ENCODE measurements at places on chromosomes 6 and 20.

DNA sequence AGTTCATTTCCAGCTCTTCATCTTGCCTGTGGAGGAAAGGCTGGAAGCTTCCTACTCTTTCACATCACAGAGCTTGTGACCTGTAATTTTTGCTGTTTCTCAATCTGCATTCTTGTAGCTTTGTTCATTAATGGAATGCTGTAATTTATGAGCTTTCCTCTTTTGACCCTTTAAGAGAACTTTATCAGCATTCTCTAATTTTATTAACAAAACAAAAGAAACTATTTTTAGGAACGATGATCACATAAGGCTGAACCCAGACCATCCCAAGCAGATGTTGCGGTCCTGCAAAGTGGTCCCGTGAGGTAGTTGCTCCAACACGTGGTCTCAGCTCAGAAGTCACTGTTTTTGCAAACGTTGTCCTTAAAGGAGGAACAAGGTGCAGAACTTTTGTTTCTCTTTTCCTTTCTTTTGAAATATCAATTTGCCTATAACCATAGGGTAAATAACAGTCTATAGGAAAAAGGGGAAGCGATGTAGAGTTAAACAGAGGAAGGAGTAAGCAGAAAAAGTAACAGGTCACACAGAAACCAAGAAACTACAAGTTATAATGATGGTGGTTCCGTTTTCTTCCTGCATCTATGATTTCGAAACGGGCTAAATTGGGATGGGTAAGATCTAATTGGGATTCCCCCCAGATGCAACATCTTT lies 121.3 kb upstream of the PHACTR1 start:
- no peak for DNase-seq

DNA sequence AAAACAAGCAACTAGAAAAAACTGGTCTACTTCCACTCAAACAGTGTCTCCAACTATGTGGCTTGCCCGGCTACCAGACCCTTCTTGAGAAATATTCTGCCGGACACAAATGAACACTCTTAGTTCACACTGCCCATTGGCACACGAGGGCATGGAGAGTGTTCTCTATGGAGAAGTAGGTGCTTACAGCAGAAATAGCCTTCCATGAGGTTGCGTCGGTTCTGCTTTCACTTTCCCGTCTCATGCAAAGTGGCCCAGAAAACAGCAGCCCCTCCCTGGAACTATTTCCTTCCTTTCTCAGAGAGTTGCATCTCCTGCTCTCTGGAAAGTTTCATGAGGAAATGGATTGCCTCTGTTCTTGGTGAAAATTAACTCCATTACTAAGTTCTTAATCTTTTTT lies 9.5 kb upstream of the HLA-DOA start:
- DNase-seq = peak; percentile 60

GRCh38 chr6:18276610-18277236 lies 12.4 kb upstream of the DEK start:
- no peak for DNase-seq

DNA sequence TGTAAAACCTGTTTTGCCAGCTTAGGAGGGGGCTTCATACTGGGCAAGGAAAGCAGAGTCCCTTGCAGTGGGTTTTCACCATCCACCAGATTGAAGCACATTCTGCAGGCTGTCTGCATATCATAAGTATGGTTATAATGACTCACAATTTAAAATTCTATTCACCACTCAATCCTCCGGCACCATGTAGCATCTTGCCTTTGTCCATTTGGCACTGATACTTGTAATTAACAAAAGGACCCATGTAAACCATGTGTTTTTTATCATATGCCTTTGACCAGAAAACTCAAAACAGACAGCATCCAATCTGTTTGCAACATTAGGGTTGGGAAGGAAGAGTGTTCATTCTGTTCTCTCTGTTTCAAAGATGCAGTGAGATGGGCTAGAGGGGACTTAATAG lies 3.0 kb downstream of the CD83 start:
- DNase-seq = no peak

DNA sequence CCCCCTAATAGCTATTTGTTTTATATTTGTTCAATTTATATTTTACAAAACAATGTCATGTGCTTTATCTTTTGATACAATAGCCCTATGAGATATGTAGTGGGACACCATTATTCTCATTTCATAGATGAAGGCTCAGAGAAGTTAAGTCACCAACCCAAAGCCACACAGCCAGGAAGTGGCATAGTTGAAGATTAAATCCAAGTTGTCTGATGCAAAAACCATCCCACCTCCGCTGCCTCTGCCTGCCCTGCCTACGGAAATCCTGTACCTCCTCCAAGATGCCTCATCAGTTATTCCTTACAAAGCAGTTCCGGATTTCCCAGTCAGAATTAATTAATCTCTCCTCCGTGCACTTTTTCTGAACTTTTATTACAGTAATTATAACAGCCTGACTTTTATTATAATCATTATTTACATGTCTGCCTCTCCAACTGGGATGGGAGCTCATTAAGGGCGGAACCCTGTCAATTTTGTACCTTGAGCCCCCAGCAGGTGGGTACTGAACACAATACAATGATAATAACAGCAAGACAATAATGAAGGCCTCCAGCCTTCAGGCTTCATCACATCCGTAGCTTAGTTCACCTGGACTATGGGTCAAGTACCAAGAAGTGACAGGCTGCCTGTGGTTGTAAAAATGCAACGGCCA lies 54.7 kb downstream of the LRFN2 start:
- DNase-seq = no peak

DNA sequence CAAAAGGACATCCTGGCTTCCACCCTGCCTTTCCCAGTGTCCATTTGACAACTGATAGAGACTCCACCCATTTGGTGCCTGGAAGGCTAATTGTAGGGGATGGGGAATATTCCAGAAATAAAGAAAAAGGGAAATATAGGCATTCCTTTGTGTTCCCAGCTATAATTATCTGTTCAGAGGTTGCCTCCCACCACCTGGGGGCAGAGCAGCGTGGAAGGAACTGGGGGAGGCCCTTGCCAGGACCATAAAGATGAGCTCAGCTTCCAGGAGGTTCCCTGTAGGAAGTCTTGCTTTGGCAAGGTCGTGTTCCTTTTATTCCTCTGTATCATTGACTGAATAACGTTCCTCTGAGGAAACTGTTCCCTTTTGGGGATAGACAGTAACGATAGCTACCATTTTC lies 214.7 kb downstream of the TFAP2C start:
- no peak for DNase-seq

DNA sequence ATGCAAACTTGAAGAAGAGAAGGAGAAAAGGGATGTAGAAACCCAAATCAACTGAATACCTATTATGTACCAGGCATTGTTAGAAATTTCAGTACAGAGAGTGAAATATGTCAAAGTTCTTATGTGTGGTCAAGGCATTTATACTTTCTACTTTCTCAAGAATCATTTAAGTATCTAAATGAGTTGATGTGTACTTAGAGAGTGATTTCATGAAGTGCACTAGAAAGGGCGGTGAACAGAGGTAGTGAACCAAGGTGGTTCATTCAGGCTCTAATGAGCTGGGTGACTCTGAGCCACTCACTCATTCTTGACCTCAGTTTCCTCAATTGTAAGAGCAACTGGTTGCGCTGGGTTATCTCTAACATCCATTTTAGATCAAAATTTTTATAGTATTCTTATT lies 3.3 kb downstream of the PDE7B start:
- DNase-seq = no peak

DNA sequence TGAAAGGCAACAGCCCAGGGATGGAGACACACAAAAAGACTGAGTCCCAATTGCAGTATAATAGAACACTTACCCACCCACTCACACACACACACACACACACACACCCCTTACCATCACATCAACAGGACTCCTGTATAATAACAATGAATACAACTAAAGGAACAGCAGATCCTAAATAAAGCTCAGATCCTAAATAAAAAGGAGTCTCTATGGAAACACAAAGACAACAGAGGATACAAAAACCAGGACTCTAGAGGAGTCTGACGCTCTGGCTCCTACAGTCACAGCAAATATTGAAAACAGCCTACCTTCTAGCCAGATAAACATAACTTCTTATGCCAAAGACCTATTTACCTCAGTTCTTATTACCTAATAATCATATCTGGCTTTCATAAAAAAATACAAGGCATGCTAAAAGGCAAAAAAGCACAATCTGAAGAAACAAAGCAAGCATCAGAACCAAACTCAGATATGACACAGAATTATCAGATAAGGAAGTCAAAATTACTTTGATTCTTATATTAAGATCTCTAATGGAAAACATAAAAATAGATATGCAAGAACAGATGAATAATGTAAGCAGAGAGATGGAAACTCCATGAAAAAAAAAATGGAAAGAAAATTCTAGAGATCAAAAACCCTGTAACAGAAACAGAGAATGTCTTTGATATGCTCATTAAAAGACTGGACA lies 134.9 kb downstream of the MMUT start:
- DNase-seq = no peak

DNA sequence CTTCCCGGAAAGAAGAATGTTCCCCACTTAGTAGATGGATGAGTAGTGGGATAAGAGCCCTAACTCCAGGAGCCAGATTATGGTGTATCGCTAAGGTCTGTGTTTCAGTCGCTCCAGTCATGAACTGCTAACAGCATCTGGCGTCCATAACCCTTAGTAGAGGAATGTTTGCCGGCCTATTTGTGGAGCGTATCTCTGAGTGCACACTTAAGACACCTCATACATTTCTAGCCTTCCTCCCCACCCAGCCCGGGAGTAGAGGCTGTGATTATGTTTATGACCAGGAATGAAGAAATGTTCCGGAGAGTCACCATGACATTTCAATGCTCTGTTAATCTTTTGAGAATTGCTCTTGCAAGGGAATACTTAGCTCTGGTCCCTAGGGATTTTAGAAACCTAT lies 251.1 kb upstream of the SOX4 start:
- DNase-seq = no peak

GRCh38 chr6:163958646-163959045 lies 544.1 kb downstream of the QKI start:
- DNase-seq = no peak

GRCh38 chr20:23117738-23118137 lies 31.6 kb upstream of the CD93 start:
- DNase-seq = no peak

DNA sequence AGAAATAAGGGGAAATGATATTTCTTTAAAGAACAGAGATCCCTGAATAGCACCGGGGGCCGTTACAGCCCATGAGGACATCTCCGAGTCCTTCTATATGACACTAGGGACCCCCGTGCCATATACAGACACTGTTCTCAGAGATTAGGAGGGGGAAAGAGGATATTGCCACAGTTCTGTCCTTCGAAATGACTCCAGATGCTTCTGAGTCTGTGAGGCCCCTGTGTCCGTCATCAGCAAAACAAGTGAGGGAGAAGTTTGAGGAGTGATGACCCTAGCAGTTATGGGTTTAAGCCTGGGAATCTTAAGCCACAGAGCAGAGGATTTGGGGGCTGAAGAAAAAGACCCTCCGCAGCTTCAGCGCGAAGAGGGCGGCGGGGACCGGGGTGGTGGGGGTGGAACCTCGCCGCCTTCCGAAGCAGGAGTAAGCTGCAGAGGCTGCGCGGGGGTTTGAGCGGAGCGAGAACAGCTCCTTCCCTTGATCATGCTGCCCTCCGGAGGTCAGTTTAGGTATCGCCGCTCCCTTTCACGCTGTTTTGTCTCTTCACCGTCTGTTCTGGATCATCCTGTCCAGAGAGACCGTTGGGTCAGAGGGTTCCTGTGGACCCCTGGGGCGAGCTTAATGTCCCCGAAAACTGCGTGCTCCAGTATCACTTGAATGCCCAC lies 23.6 kb downstream of the VPS52 start:
- DNase-seq = peak; percentile 92

- no peak for DNase-seq
Observed at GRCh38 chr20:24166123-24166381, 177.5 kb upstream of the GGTLC1 start.

GRCh38 chr20:3067139-3068014 lies 4.0 kb upstream of the OXT start:
- DNase-seq = no peak

DNA sequence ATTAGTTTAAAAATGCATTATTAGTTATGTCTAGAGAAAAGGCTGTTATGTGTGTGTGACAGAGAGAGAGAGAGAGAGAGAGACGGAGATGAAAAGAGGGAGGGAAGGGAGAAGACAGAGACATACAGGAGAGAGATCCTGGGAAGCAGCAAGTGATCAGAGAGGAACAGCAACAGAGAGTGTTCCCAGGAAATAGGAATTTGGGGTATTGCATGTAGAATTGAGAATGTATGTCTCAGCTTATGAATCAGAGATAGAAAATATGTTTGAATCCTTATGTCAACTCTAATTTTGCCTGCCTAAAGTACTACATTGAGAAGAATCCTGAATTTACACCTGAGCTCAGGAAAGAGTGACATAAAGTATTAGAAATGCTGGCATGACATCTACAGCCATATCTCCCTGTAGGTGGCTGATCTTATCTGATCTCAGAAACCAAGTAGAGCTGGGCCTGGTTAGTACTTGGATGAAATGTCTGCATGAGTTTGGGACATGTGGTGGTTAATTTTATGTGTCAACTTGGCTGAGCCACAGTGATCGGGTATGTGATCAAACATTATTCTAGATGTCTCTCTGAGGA lies 130.6 kb downstream of the TENT5A start:
- no peak for DNase-seq

DNA sequence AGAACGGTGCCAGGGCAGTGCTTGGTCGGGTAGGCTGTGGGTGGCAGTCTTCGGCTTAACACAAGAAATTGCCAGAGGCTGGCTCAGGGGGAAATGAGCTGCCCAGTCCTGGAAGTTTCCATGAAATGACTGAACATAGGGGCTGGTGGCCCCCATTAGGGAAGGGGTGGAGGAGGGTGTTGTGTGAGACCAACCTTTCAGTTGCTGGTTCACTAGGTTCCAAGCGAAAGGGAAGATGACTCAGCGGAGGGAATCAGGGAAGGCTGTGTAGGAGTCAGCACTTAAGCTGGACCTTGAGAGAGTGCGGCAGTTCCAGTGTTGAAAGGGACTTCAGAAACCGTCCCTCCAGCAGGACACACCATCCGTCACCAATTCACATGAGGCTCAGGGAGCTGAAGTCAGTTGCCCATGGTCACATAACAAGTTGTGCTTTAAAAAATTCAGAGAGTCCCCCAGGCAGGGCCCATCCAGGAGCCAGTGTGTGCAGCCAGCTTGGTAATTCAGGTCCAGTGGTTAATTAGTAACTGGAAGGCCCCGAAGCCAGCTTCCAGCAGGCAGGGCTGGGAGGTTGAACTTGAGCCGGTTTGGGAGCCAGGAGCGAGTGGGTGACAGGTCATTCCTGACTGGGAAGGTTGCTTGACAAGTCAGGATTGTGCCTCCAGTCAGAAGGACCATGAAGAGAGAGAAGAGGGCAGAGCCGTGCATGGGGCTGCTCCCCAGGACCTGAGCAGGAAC lies at the start of gene SGK2:
SGK2 (plus strand) TSS at position 616 of the 735 bp plus-strand sequence. CDS start 7,469 bp downstream, outside the sequence.
- peak; percentile 95 for DNase-seq

GRCh38 chr6:16964553-16965499 lies 137.0 kb upstream of the STMND1 start:
- peak; percentile 80 for DNase-seq

DNA sequence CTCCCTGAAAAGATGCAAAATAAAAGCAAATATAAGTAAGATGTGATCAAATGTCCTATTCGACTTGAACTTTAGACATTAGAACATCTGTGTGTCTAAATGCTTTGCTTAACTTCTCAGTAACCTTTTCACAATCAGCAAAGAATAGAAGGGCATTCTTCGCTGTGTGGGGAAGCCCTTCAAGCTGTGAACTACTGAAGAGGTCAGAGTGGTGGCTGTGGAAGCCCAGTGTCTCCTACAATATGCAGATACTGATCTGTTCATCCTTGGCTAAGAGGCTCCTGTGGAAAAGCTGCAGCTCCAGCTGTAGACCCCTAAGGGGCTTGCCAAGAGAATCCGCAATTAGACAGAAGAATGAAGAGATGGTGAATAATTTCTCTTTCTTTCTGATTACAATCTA lies 400.3 kb upstream of the SASH1 start:
- DNase-seq = no peak

GRCh38 chr6:69835414-69836179 lies 30.8 kb upstream of the COL19A1 start:
- peak; percentile 83 for DNase-seq

All from DMS53 (cell line).